ENCODE measurements at places on chromosomes 12 and 14.
A peak's percentile ranks its signal among the peaks of the same experiment; 100 is the strongest.

GRCh38 chr12:103524238-103524875, 28.6 kb upstream of the C12orf42 start:
- no peak for DNase-seq

- peak; percentile 87 for DNase-seq
Observed at GRCh38 chr12:75334384-75335030, at the start of gene GLIPR1L1. TSS of gene GLIPR1L1 (plus strand) at chr12:75334670. CDS start at chr12:75334729, 59 bp downstream.

DNA sequence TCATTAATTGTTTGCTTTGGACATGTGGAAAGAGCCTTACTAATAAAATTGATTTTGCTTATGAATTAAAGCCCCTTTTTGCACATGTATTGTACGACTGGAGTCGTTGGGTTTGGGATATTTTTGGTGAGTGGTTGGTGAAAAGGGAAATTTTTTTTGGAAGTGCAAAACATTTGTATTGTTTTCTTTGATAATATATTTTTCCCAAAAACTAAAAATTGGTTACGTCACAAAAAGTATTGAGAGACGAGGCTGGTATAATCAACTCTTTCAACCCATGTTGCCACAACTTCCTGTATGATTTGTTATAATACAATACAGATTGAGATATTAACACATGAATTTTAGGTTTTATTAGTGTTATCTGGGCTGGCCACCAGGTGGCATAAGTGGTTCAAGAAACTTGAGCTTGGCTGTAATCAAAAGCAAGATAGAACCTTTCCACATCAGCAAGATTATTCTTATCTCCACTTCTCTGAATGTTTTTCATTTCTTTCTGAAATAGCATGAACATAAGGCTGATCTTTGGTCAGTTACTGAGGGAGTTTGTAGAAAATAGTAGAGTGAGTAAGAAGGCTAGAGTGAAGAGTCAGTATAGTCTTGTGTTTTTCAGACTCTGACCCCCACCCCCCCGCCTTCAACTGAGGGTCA, 8.7 kb downstream of the NGDN start:
- DNase-seq = peak; percentile 84

DNA sequence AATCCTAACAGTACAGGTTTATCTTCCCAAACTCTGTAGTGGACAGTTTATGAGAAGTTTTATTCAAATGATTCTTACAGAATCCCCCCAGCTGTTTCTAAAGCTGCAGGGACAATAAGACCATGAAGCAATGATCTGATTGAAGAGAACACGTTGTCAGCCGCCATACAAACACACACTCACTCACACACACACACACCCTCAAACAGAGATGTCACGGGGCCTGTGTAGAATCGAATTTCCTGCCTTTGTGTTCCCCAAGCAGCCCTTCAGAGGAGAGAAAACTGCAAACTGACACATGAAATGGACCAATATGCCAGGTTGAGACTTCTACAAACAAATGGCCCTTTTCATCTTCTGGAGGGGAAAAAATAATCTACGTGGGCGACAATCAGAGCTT, 80.5 kb upstream of the TBX3 start:
- no peak for DNase-seq

DNA sequence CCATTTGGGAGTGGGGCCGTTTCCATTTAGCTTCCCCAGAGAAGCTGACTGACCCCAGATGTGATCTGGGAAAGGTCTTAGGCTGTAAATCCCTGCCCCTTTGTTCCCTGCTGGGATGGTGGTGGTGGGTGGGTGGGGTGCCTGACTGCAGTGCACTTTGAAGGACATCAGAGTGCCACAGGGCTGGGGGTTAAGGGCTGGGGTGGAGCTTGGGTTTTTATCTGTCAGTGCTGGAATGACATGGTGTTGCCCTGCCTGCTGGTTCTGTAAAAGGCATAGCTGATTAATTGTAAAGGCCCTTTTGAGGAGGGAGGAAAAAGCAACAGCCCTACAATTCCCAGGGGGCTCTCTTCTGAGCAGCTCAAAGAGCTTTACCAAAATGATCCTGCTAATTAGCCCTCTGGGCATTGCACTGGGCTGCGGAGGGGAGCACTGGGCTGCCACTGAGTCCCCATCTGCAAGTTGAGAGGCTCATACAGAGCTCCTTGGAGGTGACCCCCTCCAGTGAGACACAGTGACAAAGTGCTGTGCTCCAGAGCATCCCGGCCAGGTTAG, 21.1 kb downstream of the PLEKHG3 start:
- no peak for DNase-seq

GRCh38 chr14:20563971-20564370, 3.1 kb upstream of the RNASE9 start:
- DNase-seq = no peak

GRCh38 chr12:112408621-112409020, 784 bp downstream of the RPL6 start:
- DNase-seq = peak; percentile 62

DNA sequence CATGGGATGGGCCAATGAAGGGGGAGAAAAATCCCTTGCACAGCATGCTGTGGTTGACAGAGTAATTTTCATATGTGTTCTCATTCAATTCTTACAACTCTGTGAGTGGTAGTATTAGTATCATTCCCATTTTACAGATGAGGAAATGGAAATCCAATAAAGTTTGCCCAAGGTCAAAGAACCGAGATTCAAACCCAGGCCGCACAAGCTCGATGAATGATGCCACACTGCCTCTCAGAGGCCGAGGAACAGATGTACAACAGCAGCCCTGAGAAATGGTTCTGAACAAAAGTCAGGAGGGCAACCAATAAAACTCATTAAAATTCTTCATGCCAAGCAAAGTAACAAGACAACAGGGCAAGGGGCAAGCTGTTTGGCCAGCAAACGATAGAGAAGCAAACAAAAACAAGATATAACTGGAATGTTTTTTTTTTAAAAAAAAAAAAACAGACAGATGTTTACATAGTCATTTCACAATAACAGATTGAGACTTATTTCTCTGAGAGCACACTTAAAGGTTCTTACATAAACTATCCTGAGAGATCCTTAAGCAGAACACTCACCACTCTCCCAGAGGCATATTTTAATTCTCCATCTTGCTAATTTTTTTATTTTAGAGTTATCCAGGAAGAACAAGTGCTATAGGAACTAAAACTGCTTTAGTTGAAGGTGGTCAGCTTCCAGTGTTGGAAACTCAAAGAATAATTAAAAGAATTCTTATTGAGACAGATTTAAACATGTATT, 85.8 kb downstream of the EXOC5 start:
- DNase-seq = no peak

GRCh38 chr12:89708565-89709156, at the start of gene ATP2B1:
TSS of gene ATP2B1 (minus strand) at chr12:89708838. CDS start at chr12:89655886, 52,952 bp downstream.
- DNase-seq = peak; percentile 85
